ENCODE measurements at places on chromosomes 5 and 9.
A peak's percentile ranks its signal among the peaks of the same experiment; 100 is the strongest.

GRCh38 chr5:65811004-65811403 is 89.0 kb downstream of the NLN start:
- peak; percentile 69 for DNase-seq

- DNase-seq = peak; percentile 87
Observed at GRCh38 chr9:36035006-36035405, 1.7 kb upstream of the RECK start.

- no peak for DNase-seq
Observed at GRCh38 chr5:39379693-39380092, 15.4 kb upstream of the C9 start.

DNA sequence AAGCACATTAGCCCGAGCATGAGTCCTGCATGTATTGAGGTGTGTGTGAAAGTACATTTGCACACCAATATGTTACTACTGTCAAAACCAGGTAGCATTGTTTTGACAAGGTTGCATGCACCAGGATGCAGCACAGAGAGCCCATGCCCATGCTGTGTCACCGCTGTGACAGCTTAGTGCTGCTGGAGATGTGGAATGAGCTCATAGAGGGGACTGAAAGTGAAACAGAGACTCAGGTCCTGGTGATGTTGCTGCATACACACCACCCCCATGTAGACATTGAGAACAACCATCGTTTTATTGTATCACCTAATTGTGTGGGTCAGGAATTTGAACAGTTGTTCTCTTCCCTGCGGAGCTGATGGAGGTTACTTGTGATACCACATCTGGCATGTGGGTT is 53.0 kb downstream of the GADD45G start:
- DNase-seq = no peak

GRCh38 chr5:157578079-157578780 is 2.7 kb upstream of the ADAM19 start:
- DNase-seq = no peak
